ENCODE measurements at places on chromosomes 4 and X. TPM values are rescaled to one million over a fixed set of nuclear protein-coding genes. Genes with fewer than 3 reads are reported as not detected.

Gene PGAM4
- total RNA-seq = not detected

Gene TKTL1
- total RNA-seq = not detected

Gene ACE2
- 0.17 TPM for total RNA-seq

Gene F11
- total RNA-seq = not detected

Gene CXCL5
- total RNA-seq = 0.12 TPM

Gene PFKFB1
- total RNA-seq = 0.74 TPM

All from neural progenitor cell (in vitro differentiated cells).